ENCODE measurements at places on chromosomes 11 and 22.

DNA sequence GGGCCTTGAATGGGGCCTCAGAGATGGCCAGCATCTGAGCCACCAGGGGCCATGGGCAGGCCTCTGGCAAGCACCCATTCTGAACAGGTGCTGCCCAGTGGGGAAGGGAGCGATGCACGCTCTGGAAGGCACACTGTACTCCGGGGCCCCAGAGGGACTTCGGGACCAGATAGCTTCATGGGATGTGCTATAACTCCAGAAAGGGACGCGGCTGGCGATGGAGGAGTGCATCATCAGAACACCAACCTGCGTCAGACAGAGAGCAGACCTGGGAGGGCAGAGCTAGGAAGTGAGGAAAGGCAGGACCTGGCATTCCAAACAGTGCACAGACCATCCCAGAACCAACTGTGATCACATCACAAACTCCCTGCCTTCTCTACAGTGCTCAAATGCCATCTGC lies 16.8 kb downstream of the DGCR2 start:
- peak; percentile 54 for DNase-seq

DNA sequence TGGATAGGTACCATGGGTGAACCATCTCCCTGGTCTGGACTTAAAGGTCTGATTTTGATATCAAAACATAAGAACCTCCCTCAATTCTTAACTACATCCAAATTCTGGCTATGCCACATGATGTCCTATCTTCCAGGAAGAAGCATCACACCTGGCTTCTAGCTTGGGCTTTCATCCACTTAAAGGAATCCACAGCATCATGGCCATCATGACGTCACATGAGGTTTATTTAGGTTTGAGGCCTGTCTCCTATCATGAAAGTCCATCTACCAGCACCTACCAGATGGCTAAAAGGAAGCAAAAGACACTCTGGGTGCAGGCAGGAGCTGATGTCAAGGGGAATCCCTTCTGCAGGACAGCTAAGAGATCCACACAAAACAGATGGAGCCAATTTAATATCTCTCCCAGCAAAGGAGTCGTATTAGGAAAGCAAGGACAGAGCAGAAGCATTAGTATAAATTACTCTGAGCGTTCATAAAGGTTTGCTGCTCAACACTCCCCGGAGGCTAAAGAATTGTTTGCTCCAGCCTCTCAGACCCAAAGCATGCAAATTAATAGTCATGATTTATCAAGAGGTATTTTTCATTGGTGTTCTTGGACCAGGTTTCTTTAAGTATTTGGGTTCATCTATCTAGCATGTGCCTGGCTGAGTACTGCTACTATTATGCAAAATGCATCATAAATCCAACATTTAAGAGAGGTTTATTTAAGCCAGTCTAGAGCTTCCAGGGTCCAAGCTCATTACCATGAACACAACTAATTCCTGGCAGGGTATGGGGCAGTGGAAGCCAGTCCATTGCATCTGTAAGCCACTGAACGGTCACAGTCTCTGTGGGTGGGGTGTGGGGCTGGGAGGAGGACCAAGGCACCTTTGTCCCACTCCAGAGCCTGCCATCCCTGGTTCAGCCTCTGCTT lies 47.2 kb downstream of the GALNT18 start:
- DNase-seq: no peak

DNA sequence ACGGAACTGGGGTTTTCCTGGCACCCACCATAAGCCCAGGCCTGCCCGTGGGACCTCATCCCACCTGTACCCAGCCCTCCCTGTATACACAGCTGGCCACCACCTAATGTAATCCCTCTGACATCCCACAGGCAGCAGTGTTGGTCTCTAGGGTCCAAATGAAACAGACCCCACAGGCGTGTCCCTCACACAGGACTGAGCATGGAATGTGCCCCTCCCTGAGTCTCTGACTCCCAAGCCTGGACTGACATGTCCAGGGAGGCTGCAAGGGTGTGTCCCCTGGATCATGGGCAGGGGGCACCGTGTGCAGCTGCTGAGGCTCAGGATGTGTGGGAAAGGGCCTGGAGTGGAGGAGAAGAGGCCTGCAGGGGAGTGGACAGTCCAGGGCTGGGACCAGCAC lies 50.6 kb upstream of the PPARA start:
- DNase-seq: no peak

- DNase-seq: no peak
Observed at GRCh38 chr11:132763503-132763902, 768.8 kb downstream of the OPCML start.

DNA sequence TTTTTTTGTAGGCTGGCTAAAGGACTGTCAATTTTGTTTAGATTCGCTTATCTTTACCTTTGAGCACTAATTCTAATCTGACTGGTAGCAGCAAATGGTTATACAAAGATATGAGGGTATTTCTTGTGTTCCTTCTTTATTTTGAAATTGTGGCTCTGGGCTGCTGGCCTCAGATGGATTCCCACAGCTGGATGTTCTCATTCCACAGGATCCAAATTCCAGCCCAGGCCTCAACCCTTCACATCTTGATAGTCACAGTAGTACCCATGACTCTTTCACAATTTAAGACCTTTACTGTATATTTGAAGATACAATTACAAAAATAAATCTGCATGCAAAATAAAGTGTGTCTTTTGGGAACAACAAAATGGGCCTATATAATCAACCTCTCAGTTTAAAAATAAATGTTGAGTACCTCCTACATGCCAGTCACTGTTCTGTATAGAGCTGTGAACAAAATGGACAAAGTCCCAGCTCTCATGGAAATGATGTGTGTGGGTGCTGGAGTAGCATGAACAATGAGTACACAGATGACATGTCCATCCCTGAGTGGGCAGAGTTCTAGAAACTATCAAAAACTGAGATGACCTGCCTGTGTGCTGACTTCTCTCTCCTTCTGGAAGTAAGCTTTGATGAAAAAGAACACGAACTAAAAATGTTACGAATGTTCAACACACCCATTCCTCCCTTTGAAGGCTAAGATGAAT lies 51.7 kb upstream of the FBXO3 start:
- no peak for DNase-seq
